ENCODE measurements at places on chromosomes 2 and 18. TPM values are rescaled to one million over a fixed set of nuclear protein-coding genes. Genes with fewer than 3 reads are reported as not detected.
A peak's percentile ranks its signal among the peaks of the same experiment; 100 is the strongest.

GRCh38 chr2:240574386-240575100 is 6.3 kb downstream of the RNPEPL1 start:
- DNase-seq = no peak

- no peak for DNase-seq
These were observed 217.9 kb upstream of the ITGA4 start for GRCh38 chr2:181239201-181239799.

- peak; percentile 59 for DNase-seq
These were observed 80.7 kb upstream of the RASGRP3 start for GRCh38 chr2:33395655-33396249.

DNA sequence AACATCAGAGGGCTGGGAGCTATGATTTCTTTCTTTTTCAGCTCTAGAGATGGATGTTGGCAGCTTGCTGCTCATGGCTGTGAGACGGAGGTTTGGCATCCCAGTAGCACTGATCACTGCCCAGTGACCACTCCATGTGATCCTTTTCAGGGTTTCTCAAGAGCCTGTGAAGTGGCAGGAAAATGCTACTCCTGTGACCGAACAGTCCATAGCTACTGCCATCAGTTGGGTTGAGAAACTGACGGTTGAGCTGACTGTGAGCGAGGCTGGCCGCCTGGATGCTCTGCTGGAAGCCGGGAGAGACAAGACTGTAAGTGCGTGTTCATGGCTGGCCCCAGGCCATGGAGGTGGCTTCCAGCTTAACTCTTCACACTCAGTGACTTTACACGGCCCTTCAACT is 34.2 kb downstream of the VWA3B start:
- no peak for DNase-seq

DNA sequence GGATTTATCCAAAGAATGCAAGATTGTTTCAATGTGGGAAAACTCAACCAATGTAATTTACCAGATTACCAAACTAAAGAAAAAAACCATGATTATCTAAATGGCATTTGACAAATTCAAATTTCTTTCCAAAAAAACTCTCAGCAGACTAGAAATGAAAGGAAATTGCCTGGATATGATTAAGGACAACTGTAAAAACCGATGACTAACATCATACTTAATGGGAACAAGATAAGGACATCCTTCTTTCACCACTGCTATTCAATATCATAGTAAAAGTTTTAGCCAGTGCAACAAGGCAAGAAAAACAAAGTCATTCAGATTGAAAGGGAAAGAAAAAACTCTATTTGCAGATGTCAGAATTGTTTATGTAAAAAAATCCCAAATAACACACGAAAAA is 4.4 kb upstream of the CCDC150 start:
- no peak for DNase-seq

Gene ANKRD29
- total RNA-seq = 0.18 TPM

DNA sequence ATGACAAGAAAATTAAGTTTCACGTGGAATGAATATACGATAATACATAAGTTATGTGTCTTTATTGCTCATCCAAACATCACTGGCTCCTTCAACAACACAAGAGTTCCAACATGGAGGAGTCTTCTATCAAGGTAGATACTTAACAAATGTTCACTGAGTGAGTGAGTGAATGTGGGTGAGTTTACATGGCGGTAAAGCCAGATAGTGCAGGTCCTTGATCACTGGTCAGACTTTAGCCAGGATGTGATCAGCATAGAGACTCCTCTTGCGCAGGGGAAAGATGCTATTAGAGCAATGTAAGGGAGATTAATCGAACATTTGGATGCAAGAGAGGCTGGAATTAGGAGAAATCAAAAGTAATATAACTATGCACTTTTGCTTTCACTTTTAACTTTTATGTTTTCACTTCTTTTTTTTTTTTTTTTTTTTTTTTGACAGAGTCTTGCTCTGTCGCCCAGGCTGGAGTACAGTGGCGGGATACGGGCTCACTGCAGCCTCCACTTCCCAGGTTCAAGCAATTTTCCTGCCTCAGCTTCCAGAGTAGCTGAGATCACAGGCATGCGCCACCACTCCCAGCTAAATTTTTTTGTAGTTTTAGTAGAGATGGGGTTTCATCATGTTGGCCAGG is 249.0 kb upstream of the ID2 start:
- DNase-seq = no peak

Gene SP5
- total RNA-seq = not detected

DNA sequence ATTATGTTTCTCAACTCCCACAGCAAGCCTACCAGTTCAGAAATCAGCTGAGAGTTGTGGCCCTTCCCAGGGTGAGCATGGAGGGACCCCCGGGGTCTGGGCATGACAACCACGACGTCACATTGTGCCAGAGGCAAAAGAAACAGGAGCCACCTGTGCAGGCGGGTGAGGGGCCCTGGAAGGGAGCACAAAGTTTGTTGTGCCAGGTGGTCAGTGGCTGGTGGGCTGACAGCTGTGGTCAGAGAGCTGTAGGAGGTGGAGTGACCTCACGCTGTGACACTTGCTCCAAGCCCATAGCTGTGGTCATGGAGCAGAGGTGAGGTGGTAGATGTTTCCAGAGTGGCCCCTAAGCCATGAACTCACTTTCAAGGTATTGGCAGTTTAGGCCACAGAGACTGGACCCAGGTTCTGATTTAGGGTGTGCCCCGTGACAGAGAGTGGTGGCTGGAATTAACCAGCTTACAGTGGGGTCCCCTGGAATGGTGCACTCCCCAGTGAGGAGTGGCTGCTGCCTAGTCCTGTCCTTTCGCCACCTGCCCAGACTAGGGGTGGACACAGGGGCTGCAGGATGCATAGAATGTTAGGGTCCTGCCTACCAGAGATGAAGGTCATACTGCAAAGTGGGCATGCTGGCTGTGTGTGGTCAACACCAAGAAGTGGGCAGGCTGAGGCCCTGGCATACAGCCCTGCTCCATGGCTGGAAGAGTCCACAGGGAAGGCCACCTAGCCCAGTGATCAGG is 136.4 kb downstream of the GLI2 start:
- DNase-seq = no peak

DNA sequence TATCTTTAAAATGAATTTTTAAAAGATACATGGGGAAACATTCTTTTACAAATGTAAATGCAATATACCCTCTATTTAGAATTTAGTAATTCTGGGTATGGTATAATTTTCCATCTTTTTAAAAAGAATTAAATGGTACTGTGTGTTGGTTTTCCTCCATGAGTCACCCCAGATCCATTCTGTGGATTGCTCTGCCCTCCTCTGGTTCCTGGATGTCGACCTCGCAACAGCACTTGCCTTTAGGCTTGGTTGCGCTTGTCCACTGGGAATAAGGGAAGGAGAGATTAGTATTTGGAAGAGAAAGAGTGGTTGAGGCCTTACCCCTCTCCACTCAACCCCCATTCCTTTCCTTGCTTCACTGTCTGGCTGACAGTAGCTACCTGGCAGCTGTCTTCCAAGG is 90.4 kb downstream of the FTCDNL1 start:
- DNase-seq = no peak

- DNase-seq = no peak
These were observed 12.1 kb downstream of the CD226 start for GRCh38 chr18:69935319-69936190.

DNA sequence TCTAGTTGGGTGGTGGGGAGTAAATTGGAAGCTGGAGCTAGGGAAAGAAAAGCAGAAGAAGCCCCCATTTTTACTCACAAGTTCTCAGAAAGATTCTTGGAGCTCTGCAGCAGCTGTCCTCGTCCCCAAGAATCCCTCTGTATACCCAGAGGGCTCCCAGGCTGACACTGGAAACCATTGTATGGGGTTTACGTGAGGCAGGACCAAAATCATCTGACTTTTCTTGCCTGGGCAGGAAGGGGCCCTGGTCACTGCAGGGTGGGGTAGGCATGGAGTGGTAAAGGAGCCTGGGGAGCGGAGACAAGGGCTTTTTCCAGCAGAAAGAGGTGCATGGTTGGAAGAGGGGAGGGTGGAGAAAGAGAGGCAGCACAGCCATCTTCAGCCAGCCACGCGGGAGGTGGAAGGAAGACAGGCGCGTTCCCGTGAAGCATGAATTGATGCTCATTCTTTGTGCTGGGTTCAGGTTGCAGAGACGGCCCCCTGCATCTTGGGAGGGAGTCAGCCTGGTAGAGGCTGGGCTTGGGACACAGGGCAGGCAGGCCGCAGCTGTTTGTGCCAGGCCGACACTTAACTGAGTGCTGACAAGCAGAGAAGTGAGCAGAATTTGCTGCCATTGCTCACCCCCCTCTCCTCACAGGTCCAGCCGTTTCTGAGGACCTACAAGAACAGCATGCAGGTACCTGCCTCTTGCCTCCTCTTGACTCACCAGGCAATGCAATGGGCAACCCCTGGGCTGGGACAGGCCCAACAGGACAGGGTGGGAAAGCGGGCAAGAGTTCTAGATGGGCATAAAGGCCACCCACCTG is 94.8 kb downstream of the PLB1 start:
- no peak for DNase-seq

Gene NPPC
- total RNA-seq = 0.28 TPM

Gene COL4A3
- total RNA-seq = not detected

Gene GAREM1
- 2.3 TPM for total RNA-seq

- DNase-seq = peak; percentile 96
These were observed 43.8 kb downstream of the ARL6IP6 start for GRCh38 chr2:152762202-152762601.

Gene CXCR1
- total RNA-seq = not detected

Gene EPB41L3
- 90.5 TPM for total RNA-seq

- no peak for DNase-seq
These were observed 455.4 kb downstream of the NUP35 start for GRCh38 chr2:183579686-183580085.

GRCh38 chr2:152598975-152599759 is 118.1 kb downstream of the PRPF40A start:
- DNase-seq = peak; percentile 42

GRCh38 chr2:235855011-235855410 is 313.2 kb downstream of the GBX2 start:
- DNase-seq = no peak

GRCh38 chr18:11826836-11827235 is 24.4 kb upstream of the CHMP1B start:
- no peak for DNase-seq

- DNase-seq = no peak
These were observed at the start of gene ABCA12 for GRCh38 chr2:215138479-215138878. TSS of gene ABCA12 (minus strand) at chr2:215138626. CDS start at chr2:215138208, 418 bp downstream.

Gene TTC21B
- 23.1 TPM for total RNA-seq

GRCh38 chr2:67790622-67791021 is 272.2 kb downstream of the C1D start:
- DNase-seq = peak; percentile 95

DNA sequence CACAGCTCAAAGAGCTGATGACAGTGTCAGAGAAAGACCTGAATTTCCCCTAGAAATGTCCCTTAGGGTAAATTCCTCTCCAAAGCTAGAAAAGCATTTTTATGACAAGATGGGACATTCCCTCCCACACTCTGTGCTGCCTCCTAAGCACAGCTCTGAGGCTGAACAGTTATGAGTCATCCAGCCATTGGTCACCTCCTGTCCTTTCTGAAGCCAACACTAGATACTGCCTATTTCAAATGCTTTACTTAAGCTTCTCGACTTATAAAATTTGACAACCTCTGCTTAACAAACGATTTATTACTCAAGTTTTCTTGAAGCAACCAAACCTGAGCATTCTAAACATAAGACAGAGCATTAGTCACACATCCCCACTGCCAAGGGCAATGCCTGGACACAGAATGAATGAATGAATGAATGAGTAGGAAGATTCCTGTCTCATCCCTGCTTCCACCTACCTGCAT is 35.4 kb downstream of the B4GALT6 start:
- peak; percentile 15 for DNase-seq

Gene CD226
- 1.1 TPM for total RNA-seq

GRCh38 chr2:83531206-83531826 is 927.8 kb downstream of the SUCLG1 start:
- no peak for DNase-seq

Gene ADRA2B
- not detected for total RNA-seq

- DNase-seq = no peak
These were observed 159.8 kb downstream of the EN1 start for GRCh38 chr2:118687698-118688097.

- DNase-seq = peak; percentile 66
These were observed 126.0 kb downstream of the OSBPL1A start for GRCh38 chr18:24271381-24272228.

Gene GPBAR1
- total RNA-seq = not detected

Gene ATP6V1C2
- total RNA-seq = not detected

- DNase-seq = no peak
These were observed 58.1 kb upstream of the ZC3H15 start for GRCh38 chr2:186427970-186428369.

- no peak for DNase-seq
These were observed 627.6 kb downstream of the CCDC85A start for GRCh38 chr2:56811401-56811800.

Gene HOXD4
- not detected for total RNA-seq

Gene MEP1B
- not detected for total RNA-seq

GRCh38 chr2:223930103-223930976 is 14.8 kb downstream of the WDFY1 start:
- peak; percentile 76 for DNase-seq

DNA sequence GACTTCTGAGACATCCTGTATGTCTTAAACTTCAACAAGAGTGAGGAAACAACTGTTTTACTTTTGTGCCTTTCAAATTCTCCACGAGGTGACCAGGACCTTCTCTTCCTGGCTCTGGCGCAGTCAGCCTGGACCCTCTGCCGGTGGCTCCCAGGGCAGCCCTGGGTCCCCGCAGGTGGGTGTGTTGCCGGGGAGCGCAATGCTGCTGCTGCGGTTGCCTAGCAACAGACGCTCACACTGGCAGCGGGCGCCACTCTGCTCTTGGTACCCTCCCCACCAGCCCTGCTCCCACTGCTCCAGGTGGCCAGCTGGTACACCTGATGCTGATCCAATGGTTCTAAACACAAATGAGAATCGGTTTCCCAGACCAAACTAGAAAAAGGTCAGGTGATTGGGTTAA is 58.7 kb downstream of the GNAL start:
- no peak for DNase-seq

Gene PDCD1
- total RNA-seq = not detected

DNA sequence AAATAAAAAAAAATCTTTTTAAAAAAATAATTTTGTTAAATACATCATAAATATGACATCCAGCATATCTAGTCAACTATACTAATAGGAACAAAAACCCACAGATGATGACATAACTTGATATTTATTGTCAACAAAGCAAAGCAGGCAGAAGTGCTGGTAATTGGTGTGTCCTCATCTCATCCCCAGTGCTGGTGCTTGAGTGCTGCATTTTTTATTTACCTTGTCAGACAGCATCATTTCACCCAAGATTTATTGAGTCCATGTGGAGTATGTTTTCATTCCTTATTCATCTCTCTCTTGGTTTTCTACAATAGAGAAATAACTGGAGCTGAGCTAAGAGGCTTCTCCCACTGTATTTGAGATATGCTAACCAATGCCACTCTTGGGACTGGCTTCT is 191.6 kb upstream of the SLC14A2 start:
- DNase-seq = no peak

GRCh38 chr2:233033672-233034071 is 1.2 kb downstream of the NEU2 start:
- peak; percentile 52 for DNase-seq

GRCh38 chr2:28594332-28595108 is 98.7 kb downstream of the PLB1 start:
- DNase-seq = peak; percentile 82

Gene DLGAP1
- under 0.01 TPM for total RNA-seq

Data from IMR-90 (cell line).